BE2C (cell line): ENCODE measurements at places on chromosomes 3 and 15.

GRCh38 chr3:88632226-88632625, 475.2 kb upstream of the EPHA3 start:
- DNase-seq, result no peak

DNA sequence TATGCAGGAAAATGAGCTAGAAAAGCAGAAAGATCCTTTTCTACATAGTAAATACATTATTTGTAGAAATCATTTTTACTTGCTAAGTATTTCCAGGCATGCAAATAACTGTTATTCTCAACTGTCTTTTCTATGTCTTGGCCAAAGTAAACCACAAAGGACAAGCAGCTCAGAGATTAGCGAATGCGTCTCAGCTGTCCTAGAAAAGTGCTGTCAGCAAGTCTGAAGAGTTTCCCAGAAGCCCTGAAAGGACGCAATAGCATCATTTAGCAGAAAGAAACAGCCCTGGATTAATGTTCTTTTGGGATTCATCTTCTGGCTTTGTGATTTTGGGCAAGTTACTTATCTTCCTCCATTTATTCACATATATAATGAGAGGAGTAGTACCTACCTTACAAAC, 100.3 kb downstream of the ZIC1 start:
- no peak for DNase-seq

GRCh38 chr3:182323126-182323700, 470.1 kb upstream of the ATP11B start:
- no peak for DNase-seq

DNA sequence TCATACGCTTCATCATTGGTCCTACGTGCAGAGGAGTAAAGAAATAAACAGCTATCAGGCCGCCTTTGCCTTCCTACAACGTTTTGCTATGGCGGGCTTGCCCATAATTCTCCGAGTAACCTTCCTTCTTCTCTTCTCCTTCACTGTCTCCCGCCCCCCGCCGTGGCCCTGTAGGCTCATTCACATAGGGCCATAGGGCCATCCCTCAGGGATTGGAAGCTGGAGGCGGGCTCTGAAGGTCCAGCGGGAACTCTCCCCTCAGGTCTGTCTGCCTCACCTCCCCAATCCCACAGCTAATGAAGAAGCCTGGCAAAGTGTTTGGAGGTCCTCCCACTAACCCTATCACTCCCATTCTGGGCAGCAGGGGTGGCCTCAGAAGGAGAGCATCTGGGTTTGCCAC, 43.6 kb downstream of the SEMA5B start:
- DNase-seq, result no peak

DNA sequence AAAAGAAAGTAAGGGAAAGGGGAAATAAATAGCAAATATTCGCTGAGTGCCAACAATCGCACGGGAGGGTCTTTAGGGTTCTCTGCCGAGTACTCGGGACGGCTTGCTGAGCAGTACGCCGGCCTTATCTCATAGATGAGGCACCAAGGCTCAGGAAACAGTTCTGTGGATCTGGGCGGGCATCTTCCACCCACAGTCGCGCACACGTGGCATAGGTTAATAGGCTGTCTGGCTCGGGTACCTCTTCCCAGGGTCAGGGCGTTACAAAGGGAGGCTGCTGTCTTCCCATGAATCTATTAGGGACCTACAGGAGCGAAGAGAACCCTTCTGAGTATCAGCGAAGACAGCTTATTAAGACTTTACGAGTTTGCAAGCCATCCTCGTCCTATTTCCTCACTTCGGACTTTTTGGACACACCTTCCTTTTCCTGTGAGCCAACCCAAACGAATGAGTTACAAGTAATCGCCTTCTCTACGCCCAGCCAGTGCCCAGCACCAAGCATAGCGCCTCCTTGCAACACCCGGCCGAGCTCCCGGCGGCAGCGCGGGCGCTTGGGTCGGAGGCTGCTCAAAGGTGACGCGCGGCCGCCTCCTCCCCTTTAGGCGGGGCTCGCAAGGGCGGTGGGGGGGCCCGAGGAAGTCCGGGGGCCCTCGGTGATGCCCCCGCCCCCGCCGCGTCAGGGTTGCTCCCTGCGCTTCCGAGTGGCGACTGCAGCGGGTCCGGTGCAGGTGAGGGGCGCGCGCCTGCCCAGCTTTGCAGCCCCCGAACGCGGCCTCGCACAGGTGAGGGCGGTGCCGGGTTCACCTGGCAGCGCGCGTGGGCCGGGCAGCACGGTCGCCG, at the start of gene MCTP2:
Gene MCTP2 (plus strand): TSS at position 679 of the 840 bp plus-strand sequence. CDS start 66,705 bp downstream, outside the sequence.
- DNase-seq, result peak; percentile 52

- DNase-seq, result no peak
These were observed 182.9 kb downstream of the KCNMB2 start for GRCh38 chr3:178718995-178719635.

DNA sequence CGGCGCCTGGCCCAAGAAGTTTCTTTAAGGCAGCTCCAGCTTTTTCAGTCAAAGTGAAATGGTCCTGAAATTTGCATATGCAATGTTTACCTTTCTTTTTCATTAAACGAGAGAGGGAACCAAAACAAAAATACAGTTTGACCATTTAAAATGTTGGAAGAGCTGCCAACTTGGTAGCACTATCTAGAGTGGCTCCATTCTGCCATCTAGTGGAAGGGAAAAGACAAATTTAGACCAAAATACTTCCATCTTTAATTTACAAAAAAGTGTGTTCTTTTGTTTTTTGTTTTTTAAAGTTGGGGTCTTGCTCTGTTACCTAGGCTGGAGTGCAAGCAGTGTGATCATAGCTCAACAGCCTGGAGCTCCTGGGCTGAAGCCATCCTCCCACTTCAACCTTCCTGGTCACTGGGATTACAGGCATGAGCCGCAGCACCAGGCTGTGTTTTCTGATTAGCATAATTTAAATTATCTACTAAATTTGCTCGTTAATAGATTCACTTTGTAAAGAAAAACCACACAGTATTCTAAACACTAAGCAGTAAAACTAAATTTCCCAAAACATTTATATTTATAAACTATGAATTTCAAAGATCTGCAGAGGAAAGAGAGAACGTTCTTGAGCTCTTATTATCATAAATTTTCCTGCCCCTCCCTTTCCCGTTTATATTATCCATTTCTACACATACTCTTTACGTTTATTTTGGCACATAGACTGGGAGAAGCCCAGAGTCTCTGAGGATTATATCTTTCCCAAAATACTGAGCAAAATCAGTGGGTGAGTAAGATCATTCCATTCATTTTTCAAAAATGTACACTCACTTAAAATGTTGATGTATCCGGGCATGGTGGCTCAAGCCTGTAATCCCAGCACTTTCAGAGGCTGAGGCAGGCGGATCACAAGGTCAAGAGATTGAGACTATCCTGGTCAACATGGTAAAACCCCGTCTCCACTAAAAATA, 15.4 kb upstream of the RFC4 start:
- peak; percentile 36 for DNase-seq

DNA sequence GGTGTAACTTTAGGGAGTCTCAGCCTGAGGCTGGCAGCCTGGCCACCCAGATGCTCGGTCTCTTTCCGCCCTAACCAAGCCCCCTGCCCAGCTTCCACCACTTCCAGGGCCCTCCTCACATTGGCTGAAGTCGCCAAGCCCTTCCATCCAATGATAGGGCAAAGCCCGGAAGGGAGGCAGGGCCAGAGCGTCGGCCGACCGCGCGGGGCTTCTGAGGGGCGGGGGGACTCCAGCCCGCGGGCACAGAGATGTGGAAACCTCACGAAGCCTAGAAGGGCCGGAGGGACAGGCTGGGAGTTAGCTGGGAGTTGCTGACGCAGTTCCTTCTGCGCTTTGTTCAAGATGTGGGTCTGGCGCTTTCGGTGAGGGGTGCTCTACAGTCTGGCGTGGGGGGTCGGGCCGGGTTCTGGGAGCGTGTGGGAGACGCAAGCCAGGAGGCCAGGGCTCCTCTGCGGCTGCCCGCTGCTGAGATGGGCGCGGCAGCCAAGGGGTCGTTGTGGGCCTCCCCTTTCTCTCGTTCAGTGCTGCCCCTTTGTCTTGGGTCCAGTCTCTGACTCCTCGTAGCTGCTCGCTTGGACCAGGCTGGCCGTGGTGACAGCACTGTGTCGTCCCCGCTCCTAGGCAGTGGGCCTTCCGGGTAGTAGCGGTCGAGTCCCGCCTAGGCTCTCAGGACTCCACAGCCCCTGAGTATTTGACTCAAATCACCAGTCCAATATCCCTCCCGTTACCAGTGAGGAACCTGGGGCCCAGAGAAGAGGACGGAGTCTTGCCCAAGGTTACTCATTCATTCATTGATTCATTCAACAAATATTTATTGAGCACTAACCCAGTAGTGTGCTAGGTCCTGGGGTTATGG, at the start of gene ZNF660:
Gene ZNF660 (plus strand): TSS at position 319 of the 856 bp plus-strand sequence. CDS start 9,230 bp downstream, outside the sequence.
- DNase-seq, result peak; percentile 83

DNA sequence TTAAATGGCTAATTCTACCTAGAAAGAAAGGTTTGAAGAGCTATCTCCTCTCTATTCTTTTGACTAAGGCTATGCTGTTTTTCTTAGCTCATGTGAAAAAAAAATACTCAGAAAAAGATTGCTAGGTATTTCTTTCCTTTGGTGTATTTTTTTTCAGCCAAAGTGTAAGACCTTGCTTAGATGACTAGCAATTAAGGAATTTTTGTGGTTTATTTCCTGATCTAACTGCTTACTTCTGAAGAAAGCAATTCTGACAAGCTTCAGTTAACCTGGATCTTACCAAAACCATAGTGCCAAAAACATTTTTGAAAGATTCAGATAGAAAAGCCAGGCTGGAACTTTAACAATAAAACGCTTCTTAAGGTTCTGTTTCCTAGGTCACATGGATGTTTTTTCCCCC, 315.6 kb downstream of the SOX2 start:
- no peak for DNase-seq

DNA sequence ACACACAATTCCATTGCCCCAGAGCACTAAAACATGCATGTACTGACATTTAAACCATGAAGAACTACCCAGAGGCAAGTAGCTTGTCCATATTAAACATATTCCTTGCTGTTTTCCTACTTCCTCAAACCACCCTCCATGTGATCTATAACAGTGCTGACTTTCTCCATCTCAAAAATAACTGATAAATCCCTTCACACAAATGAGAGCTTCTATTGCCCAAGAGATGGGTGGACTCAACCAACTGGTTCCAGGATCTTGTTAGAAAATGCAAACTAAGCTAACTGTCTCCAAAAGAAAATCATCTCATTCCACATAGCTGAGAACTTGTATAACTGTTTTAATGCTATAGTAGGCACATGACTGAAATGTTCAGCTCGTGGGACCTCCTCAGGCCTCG, 29.6 kb downstream of the DCLK3 start:
- DNase-seq, result no peak

- DNase-seq, result no peak
These were observed 6.6 kb downstream of the SOX2 start for GRCh38 chr3:181718369-181718768.

DNA sequence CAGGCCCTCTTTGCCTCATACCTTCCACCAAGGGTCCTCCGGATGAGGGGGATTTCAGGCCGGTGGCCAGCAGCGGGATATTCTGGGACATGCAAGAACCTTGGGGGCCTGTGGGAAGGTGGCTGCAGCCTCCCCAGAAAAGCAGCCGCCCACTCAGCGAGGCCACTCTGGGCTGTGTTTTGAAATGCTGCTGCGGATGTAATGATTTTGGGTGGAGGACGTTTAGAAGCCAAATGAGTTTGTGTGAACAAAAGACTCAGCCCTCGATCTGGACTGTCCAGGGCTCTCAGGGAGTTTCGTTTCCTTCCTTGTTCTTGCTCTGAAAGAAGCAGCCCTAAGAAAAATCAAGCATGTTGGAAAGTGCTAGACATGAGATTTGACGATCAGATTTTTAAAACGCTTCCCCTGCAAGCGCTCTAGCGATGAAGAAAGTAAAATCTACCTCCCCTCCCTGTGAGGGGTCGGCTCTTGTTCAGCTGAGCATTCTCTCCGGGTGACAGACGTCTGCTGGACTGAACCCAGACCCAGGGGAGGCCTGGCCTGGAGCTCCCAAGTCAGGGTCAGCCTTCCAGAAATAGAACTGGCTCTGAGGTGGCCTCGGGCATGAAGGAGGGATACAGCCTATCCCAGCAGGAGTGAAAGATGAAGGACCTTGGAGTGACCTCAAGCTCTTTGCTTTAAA, 12.9 kb downstream of the HEG1 start:
- DNase-seq, result no peak

GRCh38 chr3:126031981-126032471, 51.9 kb downstream of the SLC41A3 start:
- no peak for DNase-seq

- peak; percentile 20 for DNase-seq
These were observed 137.7 kb downstream of the BBX start for GRCh38 chr3:107660306-107660976.

DNA sequence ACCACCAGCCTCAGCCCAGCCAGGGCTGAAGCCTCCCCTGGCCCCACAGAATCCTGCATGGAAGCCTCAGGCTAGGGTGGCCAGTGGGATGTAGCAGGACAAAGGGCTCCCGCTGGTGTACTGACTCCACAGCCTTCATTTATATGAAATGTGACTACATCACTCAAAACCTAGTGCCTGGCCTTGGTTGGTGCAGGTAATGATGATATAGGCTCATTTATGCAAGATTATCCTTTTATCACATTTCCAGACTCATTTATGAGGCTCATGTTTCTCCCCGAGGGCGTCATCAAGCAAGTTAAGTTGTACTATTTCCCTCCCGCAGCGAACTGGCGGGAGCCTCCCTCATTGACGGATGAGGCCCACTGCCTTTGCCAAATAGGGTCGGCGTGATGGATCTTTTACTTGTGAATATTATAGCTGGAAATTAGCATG, 179.1 kb upstream of the SMAD3 start:
- DNase-seq, result no peak

DNA sequence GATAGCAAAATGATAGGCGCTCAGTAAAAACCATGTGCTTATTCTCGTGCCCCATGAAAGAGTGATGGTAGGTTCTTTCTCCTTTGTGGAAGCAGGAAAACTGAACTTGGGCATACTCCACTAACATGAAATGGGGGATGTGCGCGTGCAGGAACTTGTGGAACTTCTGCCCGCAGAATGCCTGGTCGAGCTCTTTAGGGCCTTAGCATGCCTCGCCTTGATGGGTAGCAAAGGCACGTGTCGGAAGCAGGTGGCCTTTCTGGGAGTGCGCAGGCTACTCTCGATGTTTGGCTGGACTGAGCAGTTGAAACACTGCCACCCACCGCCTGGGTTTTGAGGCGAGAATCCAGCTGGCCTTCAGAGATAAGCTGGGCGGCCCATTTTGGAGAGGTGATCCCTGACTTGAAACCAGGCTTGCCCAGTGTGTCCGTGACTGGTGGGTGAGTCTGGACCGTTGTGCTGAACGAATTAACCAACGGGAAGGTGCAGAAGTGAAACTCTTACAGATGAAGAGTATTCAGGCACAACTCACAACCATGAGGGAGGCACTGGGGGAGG, 842 bp downstream of the PCCB start:
- peak; percentile 64 for DNase-seq

GRCh38 chr3:52879090-52879489, 18.3 kb downstream of the STIMATE start:
- no peak for DNase-seq

DNA sequence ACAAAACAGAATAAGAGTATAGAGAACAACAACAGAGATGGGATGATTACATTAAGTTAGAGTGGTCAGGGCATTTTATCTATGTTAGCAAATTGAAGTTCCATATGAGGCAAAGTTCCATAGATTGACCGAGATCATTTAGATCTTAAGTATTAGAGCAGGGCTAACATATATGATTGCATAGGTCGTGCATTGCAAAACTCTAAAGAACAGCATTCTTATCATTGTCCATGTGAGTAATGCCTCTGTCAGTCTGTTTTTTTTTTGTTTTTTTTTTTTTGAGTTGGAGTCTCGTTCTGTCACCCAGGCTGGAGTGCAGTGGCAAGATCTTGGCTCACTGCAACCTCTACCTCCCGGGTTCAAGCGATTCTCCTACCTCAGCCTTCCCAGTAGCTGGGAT, 341.7 kb upstream of the KCNH8 start:
- DNase-seq, result no peak
